ENCODE measurements at places on chromosomes 16 and 17. TPM values are rescaled to one million over a fixed set of nuclear protein-coding genes. Genes with fewer than 3 reads are reported as not detected.

DNA sequence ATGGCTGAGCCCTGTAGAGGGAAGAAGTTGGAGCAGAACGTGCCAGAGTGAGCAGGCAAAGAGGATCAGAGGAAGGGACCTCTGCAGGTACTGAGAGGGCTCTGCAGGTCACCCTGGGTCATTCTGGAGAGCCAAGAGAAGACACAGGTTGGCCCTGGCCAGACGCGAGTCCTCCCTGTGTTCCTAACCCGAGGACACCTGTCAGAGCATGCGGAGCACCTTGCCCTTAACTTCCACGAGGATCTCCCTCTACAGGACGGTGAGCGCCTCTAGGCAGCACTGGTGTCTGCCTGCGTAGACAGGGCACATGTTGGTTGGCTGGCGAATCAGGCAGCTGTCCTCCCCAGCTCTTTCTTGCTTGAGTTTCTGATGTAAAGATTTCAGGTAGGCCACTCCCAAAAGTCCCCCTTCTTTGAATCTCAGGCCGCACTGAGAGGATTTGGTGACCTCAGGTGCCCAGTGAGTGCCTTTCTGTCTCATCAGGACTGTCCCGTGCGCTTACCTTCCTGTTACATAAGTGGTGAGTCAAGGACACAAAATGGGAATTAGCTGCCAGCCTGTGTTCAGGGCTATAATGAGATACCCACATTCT, 45.3 kb downstream of the MPRIP start:
- no peak for DNase-seq

GRCh38 chr17:40516581-40517285, 15.3 kb upstream of the TNS4 start:
- DNase-seq: peak; percentile 87

Gene NPIPB12
- total RNA-seq: 52.1 TPM

DNA sequence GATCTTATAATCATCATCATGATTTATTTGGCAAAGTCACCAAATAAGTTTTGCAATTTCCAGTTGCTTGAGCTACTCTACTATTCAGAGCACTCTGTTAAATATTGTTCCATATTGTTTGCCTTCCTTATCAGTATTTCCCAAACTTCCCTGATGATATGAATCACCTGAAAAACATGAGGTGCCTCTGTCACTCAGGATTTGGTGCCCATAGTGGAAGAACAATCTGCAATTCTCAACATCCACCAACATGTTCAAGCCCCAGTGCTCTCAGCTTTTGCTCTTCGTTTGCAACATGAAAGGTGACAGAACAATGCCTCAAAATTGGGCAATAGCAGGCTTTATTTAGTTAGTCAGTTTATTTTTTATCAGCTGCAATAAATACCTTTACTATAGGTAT, 28.6 kb upstream of the WSB1 start:
- DNase-seq: no peak

DNA sequence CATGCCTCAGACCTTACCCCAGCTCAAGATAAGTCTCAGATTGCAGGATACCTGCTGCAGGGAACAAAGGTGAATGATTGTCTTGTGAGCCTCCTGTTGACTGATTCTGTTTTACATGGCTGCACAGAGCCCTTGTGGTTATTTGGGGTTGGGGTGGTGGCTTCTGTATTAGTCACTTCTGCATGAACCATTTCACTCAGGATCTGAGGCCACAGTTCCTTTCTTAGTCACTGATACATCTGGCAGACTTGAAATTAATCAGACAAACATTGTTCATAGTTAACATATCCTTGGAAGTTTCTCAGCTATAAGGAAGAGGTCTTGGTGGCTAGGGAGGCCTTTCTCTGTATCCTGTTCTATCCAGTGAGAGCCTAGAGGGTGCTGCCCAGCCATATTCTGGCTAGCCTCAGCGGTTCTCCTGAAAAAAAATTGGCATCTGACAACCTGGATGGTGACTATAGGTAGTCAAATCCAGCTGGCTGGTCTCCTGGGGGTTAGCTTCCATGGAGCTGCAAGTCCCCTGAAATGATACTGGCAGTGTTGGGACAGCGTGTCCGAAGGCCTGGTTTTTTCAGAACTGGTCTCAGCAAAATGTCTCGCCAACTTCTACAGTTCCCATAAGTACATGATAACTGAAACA, 8.4 kb upstream of the PLK1 start:
- no peak for DNase-seq

- DNase-seq: peak; percentile 34
Measured at GRCh38 chr17:48023400-48024148, 14.0 kb downstream of the COPZ2 start.

DNA sequence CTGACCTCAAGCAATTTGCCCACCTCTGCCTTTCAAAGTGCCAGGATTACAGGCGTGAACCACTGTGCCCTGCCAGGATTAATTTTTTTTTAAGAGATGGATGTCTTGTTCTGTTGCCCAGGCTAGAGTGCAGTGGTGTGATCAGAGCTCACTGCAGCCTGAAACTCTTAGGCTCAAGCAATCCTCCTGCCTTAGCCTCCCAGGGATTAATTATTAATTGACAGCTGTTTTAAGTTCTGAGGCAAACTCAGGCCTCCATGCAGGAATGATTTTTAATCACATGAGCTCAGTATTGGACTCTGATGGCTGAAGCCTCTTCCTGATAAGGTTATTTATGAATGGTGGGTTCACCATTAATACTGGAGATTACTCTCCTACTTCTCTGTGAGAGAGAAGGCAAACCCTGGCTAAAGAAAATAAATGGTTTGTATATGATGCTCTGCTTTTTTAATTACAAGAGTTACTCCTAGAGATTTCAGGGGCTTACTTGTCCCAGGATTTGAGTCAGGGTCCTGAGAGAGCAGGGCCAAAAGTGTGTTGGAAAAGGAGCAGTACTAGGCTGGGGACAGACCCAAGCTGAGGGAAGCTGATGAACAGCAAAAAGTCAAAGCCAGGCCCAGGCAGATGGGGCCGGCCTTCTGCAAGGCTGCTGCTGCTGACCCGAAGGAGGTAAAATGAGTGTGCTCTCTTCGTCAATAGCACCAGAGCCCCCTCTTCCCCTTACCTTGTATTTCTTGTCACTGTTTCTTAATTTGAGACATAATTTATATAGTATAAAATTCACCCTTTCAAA, 56.9 kb upstream of the HAS3 start:
- DNase-seq: no peak

Gene TGFB1I1
- total RNA-seq: 0.59 TPM

DNA sequence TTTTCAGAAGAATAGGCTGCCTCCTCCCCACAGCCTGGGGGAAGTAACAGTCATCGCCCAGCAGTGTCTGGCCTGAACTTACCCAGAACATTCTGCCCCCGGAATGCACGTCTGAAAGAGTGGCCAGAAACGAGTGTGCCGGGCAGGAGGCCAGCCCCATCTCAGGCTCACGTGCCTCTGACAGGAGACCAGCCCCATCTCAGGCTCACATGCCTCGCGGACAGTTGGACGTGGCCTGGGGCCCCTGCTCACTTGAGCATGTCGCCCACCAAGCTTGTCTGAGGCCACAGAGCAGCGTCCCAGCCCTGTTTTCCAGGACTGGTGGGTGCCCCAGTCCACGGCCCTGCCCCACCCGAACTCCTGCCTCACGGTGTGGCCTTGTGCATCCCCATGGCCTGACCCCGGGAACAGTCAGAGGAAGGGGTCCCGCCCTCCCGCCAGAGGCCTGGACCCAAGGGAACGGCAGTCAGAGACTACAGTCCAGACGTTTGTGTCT, 16.3 kb upstream of the CDH15 start:
- no peak for DNase-seq

Gene TMC7
- total RNA-seq: not detected

- peak; percentile 29 for DNase-seq
Measured at GRCh38 chr17:75504347-75505151, 10.8 kb downstream of the CASKIN2 start.

DNA sequence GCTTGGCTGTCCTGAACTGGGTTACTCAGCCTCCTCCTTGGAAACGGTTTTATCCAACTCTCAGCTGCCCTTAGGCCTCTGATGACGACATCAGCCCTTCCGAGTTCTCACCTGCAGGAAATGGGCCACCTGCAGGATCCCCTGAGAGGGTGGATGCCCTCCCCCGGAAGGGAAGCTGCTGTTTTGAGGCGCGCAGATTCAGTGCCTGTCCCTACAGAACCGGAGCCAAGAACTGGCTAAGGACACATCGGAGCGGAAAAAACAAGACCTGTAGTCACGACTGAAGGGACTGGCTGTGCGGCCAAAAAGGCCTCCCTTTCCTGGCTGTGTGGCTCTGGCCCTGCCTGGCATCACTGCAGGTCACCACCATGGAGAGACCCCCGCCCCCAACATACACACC, 11.7 kb upstream of the C16orf95 start:
- DNase-seq: no peak

Gene PPY
- total RNA-seq: not detected

GRCh38 chr17:79353016-79353415, 257.8 kb downstream of the RBFOX3 start:
- DNase-seq: no peak

Gene MYOCD
- total RNA-seq: not detected

Gene CDH15
- total RNA-seq: not detected

DNA sequence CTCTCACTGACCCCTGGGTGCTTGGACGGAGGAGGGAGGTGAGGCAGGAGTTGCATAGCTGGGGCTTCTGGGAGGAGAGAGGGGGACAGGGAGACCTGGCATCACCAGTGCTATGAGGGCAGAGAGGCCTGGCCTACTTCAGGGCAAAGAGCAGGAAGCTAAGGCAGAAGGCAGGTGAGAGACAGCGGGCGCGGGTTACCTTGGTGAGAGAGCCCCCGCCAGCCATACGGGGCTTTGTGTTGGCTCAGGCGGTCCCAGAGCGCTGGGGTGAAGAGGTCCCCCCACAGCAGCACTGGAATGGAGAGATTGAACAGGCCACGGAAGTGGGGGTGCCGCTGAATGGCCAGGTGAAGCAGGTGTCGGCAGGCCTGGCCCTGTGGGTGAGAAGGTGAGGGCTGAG, 11.5 kb downstream of the ST6GALNAC2 start:
- no peak for DNase-seq

GRCh38 chr16:67868290-67868689, 4.6 kb upstream of the EDC4 start:
- no peak for DNase-seq

DNA sequence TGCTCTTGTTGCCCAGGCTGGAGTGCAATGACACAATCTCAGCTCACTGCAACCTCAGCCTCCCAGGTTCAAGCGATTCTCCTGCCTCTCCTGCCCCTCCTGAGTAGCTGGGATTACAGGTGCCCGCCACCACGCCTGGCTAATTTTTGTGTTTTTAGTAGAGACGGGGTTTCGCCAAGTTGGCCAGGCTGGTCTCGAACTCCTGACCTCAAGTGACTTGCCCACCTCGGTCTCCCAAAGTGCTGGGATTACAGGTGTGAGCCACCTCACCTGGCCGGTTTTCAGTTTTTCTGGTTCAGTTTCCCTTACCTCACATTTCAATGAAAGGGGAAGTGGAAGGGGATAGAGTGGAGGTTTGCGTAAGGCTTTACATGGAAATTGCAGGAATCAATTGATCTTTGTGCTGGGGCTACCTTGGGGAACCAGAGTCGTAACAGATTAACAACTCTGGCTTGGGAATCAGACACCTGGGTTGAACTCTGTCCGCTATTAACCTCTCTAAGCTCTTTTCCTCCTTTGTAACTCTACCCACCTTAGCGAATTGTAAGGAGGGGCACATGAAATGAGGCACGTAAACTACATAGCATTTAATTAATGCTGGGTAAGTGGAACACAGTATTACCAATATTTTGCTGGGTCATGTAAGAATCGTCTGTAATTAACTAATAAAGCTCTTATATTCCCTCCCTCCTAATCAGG, 3.2 kb downstream of the MPV17L start:
- no peak for DNase-seq

DNA sequence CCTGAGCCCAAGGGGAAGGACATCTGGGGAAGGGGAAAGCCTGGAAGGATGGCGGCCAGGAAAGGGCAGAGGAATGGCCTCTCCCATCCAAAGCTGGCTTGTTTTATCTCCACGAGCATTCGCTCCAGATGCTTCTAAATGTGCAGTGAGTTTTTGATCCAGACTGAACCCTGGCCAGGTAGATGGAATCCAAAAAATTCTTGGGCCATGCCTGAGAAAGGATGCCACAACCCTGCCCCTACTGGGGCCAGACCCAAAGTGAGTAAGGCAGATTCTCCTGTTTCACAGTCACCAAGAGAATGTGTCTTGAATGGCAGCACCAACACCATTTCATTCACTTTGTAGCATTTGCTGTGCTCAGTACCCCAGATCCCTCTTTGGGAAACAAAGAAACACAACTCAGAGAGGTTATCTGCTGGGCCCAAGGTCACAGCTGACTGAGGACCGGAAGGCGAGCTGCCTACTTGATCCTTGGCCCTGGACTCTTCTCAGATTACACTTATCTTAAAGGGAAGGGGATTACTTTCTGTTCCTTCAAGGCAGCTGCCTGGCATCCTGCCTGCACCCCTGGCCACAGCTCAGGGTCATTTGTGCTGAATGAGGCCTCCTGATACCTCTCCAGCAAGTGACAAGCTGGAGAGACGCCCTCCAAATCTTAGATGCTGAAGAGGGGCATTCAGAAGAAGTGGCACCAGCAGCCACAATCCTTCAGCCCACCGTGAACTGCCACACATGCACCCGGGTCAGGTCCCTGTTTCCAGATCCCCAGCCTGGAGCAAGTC, 3.6 kb downstream of the LRRC75A start:
- DNase-seq: no peak

Gene ITGB4
- total RNA-seq: 2.1 TPM

Gene CHST4
- not detected for total RNA-seq

DNA sequence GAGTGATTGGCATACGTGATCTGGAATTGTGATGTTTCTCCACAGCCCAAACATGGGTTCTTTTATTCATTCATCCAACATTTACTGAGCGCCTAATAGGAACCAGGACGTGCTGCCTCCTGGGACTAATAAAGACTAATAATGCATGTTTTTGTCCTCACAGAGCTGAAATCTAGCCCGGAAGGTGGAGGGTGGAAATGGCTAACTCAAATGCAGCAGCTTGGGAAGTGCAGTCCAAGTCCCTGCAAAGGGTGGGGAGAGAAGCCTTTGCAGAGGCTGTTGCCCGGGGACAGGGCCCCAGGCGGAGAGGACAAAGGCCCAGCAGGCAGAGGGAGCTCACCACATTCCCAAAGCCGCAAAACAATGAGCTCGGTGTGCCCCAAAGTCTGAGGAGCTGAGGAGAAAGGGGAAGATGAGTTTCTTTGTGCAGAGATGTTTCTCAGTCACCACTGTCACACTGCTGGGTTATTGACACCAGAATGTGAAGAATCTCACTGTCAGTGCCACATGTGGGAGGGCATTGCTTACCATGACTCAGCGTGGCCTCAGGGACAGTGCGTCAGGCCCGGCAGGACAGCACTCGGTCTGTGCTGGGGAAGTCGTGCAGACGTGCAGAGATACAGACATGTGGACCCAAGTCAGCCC, 118.2 kb upstream of the CHMP6 start:
- no peak for DNase-seq
